CD4-positive, alpha-beta T cell treated with Interleukin-17A for 1 hour (primary cell): ENCODE measurements at places on chromosomes 4 and X.

GRCh38 chrX:24241822-24242648, 71.8 kb downstream of the SUPT20HL2 start:
- DNase-seq = peak; percentile 43

GRCh38 chr4:123229286-123229685, 167.3 kb upstream of the SPRY1 start:
- DNase-seq = no peak

- DNase-seq = no peak
Observed at GRCh38 chrX:108268434-108269080, 169.7 kb downstream of the COL4A6 start.

- DNase-seq = no peak
Observed at GRCh38 chrX:57285001-57285400, 1.5 kb upstream of the FAAH2 start.

DNA sequence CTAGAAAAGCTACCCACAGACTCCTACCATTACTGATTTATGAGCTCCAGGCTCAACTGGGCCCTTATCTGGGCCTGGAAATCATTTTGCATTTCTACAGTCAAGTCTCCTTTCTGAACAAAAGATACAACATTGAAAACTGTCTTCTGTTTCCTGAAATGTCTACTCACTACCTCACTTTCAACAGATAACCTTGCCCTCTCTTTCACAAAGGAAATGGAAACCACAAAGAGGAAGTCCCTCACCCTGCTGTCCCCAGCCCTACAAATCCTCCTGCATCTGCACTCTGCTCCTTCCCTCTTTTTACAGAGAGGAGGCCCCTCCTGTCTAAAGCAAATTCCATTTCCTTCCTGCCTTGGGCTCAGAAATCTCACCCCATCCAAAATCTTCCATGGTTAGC, 24.8 kb upstream of the CYBB start:
- peak; percentile 48 for DNase-seq

DNA sequence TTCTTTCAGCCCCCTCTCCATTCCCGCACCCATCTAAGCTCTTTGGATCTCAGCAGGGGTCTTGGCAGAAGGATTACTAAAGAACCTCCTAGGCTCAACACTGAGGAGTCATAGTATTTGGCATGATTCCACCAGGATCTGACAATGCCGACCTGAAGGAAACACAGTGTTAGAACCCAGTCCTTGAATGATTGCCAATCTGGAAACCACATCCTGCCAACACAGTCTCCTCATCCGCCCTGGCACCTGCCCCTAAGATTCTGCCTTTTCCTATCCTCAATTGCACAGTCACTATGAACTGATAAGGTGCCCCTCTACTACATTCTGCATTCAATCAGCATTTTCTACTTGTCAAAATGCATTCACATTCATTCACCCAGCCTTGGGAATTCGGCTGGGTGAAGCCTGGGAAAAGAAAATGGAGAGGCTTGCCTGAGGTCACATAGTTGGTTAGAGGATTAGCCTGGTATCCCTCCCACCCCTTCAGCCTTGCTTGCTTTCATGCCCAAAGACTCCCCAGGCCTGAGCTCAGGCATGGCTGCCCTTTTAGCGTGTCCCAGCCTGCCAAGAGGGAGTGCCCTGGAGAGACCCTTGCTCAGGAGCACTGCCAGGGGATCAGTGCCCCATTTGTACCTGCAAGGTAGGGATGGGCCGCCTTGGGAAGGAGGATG, 2.2 kb upstream of the CLDN2 start:
- DNase-seq = peak; percentile 28

- DNase-seq = no peak
Observed at GRCh38 chr4:57490520-57491255, 380.5 kb upstream of the IGFBP7 start.

GRCh38 chr4:185480016-185480732, 8.6 kb upstream of the CCDC110 start:
- no peak for DNase-seq

DNA sequence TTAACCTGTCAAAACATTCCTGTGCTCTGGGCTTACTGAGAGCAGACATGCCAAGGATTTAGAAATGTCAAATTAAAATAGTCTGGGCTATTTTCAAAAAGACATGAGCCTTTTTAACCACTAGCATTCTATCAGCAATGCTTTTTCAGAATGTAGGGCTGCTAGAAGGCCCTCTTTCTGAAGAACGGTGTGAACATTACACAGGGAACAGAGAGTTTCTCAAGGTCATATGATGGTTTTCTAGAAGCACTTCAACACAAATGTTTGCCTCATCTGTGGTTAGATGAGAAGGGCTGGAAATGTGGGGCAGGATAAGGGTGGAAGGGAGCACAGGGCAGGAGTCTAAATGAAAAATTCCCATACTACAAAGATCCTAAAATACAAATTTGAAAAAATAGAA, 39.3 kb downstream of the GRIA3 start:
- DNase-seq = no peak

GRCh38 chr4:52032005-52032404, 6.1 kb downstream of the SGCB start:
- no peak for DNase-seq

GRCh38 chrX:10542586-10542985, 77.8 kb downstream of the MID1 start:
- no peak for DNase-seq

- no peak for DNase-seq
Observed at GRCh38 chr4:82930848-82931755, 30.6 kb downstream of the THAP9 start.

DNA sequence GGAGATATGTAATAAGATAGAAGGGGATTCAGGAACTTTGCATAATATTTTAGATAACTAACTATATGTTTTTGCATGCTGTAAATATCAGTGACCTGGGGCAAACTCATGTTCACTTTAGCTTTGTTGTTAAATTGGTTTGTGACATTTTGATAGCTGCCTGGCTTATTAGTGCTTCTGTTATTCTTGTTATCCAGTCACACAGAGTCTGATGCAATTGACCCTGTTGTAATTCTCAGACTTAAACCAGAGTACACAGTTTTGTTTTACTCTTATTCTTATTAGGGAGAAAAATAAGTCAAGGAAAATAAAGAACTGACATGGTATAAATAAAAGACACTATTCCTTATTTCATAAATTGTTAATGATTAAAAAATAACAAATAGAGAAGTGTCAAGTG, 516.7 kb upstream of the SLIT2 start:
- DNase-seq = no peak

- peak; percentile 72 for DNase-seq
Observed at GRCh38 chr4:118850488-118851173, 14.7 kb upstream of the SEC24D start.

DNA sequence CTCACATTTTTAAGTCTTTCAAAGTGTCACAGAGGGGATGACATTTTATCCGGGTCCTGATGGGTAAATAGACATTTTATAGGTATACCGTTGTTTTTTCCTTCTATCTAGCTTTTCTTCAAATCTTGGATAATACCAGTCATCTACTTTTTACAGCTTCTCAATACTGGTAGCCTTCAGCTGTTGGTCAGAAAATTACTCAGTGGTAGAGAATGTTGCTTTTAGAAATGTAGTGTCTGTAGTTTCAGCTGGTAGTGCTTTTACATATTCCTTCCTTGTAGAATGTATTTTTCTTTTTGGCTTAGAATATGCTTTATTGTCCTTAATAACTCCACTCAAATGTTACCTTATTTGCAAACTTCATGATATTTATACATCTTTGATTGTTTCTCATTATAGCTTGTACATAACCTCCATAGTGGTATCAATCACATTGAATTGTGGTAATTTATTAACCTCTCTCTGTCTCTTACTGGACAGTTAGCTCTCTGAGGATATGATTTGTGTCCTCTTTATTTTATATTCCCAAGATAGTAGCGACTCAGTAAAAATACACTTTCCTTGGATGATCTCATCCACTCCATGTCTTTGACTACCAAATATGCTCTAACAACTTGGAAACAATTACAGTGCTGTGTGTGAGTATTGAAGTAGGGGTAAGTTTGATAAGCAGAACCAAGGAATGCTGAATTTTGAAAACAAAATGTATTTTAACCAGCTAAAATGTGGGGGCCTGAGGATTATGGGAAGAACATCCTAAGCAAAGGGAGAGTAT, 53.8 kb downstream of the RAP1GDS1 start:
- no peak for DNase-seq

GRCh38 chrX:153909024-153909979, 4.8 kb downstream of the AVPR2 start:
- peak; percentile 8 for DNase-seq

DNA sequence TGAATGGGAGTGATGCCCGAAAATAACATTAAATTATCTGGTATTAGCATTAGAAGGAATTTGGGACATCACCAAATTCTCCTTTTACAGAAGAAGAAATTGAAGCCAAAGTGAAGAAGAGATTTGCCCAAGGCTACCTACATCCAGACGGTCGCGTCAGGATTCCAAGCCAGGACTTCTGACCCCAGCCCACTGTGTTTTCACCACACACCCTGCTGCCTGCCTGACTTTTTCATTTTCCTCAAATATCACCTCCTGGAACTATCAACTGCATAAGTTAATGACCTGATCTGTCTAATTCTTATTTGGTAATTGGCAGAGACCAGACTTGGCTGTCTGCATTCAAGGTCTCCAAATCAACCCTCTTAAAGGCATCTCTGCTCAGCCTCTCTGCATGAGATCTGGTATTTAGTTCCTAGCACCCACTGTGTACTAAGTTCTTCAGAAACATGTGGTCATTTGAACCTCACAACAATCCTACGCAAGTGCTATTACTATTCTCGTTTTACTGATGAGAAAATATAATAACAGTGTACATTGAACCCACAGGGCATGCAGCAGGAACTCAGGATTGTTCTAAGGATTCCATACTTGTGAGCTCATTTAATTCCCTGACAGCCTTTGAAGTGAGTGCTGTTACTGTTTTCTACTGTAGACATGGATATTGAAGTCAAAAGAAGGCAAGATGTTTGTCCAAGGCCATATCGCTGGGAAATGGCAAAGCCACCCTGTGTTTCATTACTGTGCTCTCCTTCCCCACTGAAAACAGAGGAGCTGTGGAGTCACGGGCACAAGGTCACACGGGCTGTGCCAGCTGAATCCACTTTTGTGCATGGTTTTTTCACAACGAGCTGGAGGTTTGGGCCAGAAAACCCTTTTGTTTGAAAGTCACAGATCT, 195.2 kb upstream of the C1QTNF7 start:
- DNase-seq = no peak

- DNase-seq = peak; percentile 71
Observed at GRCh38 chrX:21374163-21374993, at the start of gene CNKSR2. CNKSR2 (plus strand) TSS chrX:21374418; CDS start chrX:21374898, 480 bp downstream.

GRCh38 chr4:81601358-81601694, 129.6 kb upstream of the RASGEF1B start:
- no peak for DNase-seq

GRCh38 chr4:147984065-147984777, 252.3 kb downstream of the ARHGAP10 start:
- DNase-seq = peak; percentile 42

DNA sequence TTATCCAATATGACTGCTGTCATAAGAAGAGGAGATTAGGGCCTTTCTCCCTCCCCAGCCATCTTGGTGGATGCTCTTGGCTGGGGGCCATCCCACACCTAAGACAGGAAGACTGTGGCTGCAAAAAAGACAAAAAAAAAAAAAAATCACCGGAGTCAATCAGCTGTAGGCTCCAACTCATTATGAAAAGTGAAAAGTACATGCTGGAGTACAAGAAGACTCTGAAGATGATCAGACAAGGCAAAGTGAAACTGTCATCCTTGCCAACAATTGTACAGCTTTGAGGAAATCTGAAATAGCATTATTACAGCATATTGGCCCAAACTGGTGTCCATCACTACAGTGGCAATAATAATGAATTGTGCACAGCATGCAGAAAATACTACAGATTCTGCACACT, 5.2 kb downstream of the EGFL6 start:
- no peak for DNase-seq
